T-helper 17 cell (primary cell): ENCODE measurements at places on chromosomes 16 and 17. TPM values are rescaled to one million over a fixed set of nuclear protein-coding genes. Genes with fewer than 3 reads are reported as not detected.

The KRTAP1-5 gene
- not detected for total RNA-seq

The AOC2 gene
- total RNA-seq: 1.9 TPM

The ITGAD gene
- total RNA-seq: not detected

The RNF222 gene
- total RNA-seq: 0.52 TPM

The ZFHX3 gene
- total RNA-seq: 0.94 TPM

The FOXN1 gene
- not detected for total RNA-seq

The CHAD gene
- not detected for total RNA-seq

The SLC13A5 gene
- total RNA-seq: not detected

The C16orf89 gene
- not detected for total RNA-seq

The RSKR gene
- 8.8 TPM for total RNA-seq

The ENPP7 gene
- not detected for total RNA-seq
